Omental fat pad (tissue), 4 donors: ENCODE measurements at places on chromosomes 2 and 18. TPM values are rescaled to one million over a fixed set of nuclear protein-coding genes. Genes with fewer than 3 reads are reported as not detected.

Gene CCT7
- 206 TPM for total RNA-seq

Gene POTEJ
- not detected for total RNA-seq

- DNase-seq: no peak
Observed at GRCh38 chr2:180279581-180279980, 272.5 kb upstream of the CWC22 start.

GRCh38 chr2:174473796-174474195, 13.0 kb downstream of the GPR155 start:
- no peak for DNase-seq

DNA sequence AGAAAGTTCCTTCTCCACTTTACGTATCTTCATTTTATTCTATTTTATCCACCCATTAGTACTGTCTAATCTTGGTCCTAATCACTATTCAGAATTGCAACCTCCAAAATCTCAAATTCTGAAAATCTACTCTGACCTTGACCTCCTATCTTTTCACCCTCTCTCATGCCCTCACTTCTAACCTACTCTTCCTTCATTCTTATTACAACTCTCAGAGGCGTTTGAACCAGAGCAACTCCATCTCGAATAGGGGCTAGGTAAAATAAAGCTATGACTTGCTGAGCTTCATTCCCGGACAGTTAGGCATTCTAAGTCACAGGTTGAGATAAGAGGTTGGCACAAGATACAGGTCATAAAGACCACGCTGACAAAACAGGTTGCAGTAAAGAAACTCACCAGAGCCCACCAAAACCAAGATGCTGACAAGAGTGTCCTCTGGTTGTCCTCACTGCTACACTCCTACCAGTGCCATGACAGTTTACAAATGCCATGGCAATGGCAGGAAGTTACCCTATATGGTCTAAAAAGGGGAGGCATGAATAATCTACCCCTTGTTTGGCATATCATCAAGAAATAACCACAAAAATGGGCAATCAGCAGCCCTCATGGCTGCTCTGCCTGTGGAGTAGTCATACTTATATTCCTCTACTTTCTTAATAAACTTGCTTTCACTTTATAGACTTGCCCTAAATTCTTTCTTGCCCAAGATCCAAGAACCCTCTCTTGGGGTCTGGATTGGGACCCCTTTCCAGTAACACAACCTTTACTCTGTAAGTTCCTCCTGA, 11.4 kb downstream of the CCDC88A start:
- DNase-seq: no peak

- no peak for DNase-seq
Observed at GRCh38 chr2:67255933-67256615, 141.1 kb upstream of the ETAA1 start.
